ENCODE measurements at places on chromosomes 2 and 18.

DNA sequence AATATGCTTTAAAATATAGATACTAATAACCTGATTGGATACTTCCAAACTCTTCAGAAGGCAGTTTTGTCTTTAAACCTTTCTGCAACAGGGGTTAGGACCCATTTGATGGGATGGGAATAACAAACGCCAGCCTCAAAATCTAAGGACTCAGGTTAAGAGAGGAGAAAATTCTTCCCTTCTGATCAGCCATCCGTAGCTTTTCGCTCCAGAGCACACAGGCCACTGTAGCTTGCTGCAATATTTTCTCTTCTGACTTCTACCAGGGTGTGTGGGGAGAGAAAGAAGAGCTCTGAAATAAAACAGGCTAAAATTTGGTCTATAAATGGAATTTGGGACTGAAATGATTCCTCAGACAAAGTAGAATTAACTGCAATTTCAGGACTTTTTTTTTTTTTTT is 95.1 kb downstream of the ALPK2 start:
- ATAC-seq, result no peak

- no peak for ATAC-seq
Measured at GRCh38 chr2:199586646-199587045, 128.9 kb upstream of the SATB2 start.

DNA sequence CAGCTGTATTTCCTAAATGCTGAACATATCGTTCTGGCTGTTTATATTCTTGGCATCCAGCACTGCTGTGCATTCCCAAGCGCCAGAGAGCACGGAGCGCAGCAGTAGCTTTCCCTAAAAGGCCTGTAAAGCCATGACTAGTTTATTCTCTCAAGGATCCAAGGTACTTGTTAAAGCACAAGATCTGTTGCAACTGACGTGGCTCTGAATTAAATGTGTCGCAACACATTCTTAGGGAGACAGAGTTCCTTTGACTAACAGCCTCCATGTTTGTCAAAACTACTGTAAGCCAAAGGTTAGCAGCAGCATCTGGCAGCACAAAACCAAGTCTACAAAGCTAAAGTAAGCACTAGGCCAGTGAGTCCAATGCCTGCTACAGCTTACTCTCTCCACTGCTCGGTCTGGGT is 188.6 kb upstream of the FN1 start:
- ATAC-seq, result no peak

DNA sequence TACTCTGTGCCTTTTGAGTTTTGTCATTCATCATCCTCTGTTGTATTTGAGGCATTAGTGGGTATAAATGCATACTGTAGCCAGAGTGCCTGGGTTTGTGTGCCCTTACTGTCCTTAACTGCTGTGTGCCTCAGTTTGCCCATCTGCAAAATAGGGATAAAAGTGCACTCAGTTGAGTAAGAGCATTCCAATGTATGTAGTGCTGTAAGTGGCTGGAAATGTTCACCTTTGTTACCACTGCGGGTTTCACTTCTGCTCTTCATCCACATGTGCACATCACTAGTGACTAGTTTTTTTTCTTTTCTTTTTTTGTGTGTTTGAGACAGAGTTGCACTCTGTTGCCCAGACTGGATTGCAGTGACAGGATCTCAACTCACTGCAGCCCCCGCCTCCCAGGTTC is 39.9 kb downstream of the PLEKHB2 start:
- ATAC-seq, result no peak

DNA sequence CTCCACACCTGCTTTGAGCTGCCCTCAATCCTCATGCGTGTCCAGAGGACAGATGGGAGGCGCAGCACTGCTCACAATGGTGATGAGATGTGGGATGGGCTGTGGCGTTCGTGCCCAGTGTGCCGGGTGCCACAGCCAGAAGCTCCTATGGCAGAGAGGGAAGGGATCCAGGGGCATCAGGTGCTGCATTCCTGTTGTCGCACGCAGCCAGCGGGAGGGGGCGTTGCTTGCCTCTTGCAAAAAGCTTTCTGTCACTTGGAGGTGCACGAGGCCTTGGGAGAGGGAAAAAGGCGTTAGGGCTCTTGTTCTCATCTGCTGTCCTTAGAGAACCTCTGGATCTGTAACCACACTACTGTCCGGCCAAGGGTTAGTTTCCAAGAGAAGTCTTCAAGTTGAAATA is 29.2 kb upstream of the ALLC start:
- ATAC-seq, result peak; percentile 52

DNA sequence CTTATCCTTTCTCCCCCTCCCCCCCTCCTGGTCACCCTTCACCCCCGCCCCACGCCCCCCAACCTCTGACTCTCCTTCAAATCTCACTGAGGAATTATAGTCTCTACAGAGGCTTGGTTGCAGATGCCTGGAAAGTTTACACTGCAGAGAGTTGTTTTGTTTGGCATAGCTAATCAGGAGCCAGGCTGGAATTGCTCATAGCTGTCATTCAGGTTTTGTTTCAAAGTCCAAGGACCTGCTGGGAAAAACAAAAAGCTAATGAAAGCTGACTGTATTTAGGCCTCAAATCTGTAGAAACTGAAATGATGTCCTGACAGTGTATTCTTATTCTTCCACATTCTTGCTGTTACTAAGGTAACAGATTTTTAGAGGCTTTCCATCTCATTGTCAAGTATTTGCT is 22.6 kb downstream of the GREB1L start:
- peak; percentile 93 for ATAC-seq

- ATAC-seq, result no peak
Measured at GRCh38 chr18:55246278-55246677, 287.0 kb upstream of the CCDC68 start.

DNA sequence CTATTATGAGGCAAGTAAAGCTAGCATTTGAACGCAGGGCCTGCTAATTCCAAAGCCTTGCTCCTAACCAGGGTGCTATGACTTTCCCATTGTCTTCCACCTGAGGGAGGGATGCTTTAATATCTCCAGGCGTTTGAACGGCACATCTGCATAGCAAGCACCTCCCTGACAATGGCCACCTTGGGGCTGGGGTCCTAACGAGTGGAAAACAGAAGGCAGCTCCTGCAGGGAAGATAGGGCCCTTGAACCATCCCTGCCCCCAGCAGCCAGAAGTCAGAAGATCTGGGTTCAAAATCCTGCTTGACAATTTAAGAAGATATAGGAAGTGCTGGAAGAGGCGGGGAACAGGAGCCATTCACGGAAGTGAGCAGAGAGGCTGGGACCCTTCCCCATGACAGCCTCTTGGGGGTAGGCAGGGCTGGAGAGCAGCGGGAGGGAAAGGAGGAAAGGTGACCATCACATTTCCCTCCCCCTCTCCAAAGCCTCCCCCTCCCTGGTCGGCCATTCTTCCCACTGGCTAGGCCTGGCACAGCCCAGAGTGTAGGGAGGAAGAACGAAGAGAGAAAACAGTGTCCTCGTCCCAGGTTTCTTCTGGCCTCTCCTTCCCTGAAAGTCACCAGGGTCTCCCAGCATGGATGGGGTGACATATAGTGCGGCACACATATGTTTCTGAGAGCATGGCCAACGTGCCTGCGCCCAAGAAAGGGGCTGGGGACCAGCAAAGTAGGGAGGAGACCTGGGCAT is 73.5 kb downstream of the EMX1 start:
- ATAC-seq, result no peak

DNA sequence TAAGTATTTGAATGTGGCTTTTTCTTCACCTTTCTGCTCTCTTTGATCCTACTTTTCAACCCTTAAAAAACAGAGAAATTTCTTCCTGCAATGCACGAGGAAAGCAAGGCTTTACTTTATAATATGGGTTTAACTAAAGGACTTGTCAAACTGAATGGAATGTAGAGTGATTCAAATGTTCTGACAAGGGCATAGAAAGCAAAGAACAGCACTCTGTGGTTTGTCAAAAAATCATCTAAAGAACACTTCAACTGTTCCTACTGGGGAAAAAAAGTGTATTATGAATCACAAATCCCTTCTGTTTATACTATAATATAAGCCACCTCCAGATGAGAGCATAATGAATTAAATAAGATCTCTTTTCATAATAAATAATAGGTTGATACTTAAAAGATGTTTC is 45.0 kb upstream of the RIT2 start:
- no peak for ATAC-seq

DNA sequence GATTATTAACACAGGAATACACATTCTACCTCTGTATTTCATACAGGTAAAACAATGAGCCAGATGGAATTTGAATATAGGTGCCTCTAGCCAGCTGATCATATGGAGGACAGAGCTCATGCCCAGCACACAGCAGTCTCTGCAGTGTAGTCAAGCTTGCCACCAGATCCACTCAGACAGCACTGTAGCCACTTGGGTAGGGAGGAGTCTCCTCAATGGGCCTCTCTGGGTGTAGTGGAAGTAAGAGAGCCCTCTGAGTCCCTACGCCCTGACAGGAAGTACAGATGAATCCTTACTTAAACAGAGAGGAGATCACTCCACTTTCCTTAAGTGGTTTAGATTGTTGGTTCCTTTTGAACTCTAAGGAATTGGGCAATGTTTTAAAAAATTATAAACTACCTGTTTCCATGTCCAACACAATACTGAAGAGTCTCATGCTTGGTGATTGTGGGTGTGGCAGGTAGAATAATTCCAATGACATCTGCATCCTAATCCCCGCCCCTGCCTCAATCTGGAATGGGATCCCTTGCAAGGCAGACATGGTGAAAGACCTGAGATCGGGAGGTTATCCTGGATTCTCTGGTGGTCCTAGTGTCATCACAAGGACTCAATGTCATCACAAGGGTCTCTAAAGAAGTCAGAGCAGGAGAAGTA is 23.0 kb upstream of the TMEM200C start:
- ATAC-seq, result no peak
